ENCODE measurements at places on chromosomes 16 and 17.

- DNase-seq = peak; percentile 56
Measured at GRCh38 chr17:50872710-50873424, 6.7 kb upstream of the TOB1 start.

DNA sequence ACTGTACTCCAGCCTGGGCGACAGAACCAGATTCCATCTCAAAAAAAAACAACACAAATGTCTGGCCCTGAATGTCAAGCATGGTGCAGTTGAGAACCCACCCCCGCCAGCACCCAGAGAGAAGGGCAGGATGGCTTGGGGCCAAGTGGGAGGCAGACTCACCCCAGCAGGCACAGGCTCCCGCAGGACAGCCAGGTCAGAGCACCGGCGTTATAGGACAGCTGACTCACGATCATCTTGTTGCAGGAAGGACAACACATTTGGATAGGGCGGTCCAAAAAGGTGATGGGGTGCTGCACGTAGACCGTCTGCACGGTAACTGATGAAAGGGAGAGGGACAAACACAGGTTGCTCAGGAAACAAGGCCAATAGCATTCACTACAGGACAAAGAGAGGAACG is 33.3 kb downstream of the LITAF start:
- no peak for DNase-seq

DNA sequence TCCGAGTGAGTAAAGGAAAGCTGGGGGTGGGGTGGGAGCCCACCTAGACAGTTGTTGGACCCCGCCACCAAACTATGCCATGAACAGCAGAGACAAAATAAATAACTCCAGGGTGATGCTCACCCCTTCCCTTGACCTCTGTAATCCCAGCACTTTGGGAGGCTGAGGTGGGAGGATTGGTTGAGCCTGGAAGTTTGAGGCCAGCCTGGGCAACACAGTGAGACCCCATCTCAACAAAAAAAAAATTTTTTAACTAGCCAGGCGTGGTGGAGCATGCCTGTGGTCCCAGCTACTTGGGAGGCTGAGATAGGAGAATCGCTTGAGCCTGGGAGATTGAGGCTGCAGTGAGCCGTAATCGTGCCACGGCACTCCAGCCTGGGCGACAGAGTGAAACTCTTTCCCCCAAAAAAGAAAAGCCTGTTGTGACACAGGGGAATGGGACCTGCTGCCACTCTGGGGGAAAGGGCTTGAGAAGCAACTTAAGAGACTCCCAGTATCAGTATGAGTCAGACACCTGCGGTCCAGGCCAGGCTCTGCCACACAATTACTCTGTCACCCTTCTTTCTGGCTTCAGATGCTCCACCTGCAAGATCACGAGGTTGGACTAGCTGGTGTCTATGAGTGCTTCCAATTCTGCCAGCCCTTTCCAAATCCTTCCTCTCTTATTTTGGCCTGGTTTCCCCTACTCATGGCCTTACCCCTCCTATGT is 5.0 kb downstream of the SGCA start:
- DNase-seq = no peak

- DNase-seq = no peak
Measured at GRCh38 chr16:86671486-86672178, 93.3 kb downstream of the FOXL1 start.

GRCh38 chr16:27325736-27326135 is 12.0 kb downstream of the IL4R start:
- DNase-seq = no peak

DNA sequence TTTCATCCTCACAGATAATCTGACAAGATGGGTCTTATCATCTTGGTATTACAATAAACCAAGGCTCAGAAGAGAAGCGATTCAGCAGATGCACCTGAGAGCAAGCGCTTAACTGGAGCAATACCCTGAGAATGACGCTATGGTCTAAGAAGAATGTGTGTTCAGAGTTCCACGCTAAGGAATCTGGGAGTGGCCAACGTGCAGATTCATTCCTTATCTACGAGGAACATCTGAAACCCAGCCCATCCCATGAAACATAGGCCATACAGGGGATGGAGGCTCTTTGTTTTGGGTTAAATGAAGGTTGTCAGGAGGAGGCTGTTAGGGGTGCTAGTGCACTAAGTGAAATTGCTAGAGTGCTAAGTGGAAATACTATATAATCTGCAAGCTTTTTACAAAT is 28.5 kb upstream of the KDM8 start:
- DNase-seq = peak; percentile 80

- DNase-seq = no peak
Measured at GRCh38 chr16:73040136-73040535, 7.8 kb downstream of the ZFHX3 start.

DNA sequence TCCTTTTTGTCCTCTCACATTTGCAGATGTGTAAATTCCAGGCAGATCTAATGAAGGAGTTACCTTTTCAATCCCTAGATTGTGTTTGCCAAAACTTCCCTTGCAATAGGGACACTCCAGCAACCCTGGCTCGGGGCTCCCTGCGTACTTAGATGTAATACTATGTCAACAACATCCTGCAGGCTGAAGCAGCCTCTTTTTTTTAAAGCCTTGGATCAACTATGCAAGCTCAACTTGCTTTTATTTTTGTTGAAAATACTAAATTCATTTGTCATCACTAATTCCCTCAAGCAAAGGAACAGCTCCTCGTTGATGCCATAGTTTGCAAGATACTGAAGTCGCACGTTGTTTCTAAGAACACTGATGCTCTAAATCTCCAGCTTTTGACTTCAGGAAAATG is 59.1 kb downstream of the GRIN2A start:
- DNase-seq = peak; percentile 45

DNA sequence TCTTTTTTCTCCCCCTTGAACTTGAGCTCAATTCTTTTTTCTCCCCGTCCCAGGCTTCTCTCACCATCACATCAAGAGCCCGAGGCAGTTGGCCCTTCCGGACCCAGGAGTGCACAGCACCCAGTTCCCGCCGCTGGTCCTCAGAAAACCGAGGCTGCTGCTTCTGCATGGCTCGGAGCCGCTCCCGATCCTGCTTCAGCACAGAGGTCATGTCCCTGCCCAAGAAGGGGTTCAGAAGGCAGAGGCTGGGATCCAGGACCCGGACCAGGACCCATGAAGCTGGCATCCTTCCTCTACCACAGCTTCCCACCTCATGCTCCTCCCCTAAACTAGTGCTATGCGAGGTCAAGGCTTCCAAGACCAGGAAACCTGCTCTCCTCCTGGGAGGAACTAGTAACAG is 10.5 kb downstream of the PER1 start:
- DNase-seq = no peak

- no peak for DNase-seq
Measured at GRCh38 chr16:68875871-68876270, 32.5 kb downstream of the TANGO6 start.

- no peak for DNase-seq
Measured at GRCh38 chr16:74372369-74372768, 3.7 kb upstream of the NPIPB15 start.

DNA sequence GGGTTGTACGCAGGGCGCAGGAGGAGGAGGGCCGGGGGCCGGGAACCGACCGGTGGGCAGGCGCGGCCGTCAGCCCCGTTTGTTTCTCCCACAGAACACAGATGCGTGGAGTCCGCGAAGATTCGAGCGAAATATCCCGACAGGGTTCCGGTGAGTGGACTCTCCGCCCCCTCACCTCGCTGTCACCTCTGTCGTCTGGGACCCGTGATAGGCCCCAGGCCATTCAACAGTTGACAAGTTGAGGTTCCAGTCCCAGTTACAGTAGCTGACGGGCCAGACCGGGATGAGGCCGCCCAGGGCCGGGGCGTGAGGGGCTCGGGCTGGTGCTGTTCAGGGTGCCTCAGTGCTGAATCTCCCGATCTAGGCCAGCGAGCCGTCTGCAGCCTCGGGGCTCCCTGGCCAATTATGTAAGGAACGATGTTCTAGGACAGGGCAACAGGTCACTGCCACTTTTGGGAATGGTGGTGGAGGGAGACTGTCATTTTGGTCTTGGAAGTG is 628 bp downstream of the GABARAPL2 start:
- no peak for DNase-seq

- no peak for DNase-seq
Measured at GRCh38 chr17:9144502-9145249, 123.4 kb downstream of the NTN1 start.

DNA sequence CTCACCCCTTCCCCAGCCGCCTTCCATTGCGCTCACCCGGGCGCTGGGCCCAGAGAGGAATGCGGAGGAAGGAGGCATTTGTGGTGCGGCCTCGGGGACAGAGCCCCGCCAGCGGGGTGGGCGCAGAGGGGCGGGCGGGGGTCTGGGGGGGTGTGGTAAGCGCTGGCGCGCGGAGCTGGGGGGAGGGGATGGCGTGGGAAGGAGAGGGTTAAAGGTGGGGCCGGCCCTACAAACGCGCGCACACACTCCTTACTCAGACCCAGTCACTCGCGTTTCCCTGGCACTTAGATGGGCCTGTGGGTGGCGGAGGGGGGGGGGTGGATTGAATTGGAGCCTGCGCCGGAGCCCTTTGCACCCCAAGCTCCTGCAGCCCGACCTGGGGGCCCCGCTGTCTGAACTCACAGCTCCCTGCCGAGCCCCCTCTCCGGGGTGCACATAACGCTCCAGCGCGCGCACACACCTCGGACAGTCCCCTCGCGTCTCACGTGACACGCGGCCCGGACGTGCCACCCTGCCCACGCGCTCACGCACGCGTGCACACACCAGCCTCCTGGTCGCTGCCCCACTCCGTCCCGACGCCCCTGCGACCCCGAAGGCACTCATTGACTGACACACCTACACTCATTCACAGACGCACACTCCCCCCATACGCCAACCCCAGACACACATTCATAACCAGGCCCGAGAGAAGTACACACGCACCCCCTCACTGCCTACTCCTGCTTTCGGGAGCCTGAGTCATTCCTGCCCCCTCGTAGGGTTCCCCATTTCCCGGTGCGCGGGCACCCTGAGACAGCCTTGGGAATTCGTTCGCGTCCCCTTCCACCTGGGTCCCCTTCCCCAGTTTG is 844 bp downstream of the TBKBP1 start:
- peak; percentile 28 for DNase-seq

DNA sequence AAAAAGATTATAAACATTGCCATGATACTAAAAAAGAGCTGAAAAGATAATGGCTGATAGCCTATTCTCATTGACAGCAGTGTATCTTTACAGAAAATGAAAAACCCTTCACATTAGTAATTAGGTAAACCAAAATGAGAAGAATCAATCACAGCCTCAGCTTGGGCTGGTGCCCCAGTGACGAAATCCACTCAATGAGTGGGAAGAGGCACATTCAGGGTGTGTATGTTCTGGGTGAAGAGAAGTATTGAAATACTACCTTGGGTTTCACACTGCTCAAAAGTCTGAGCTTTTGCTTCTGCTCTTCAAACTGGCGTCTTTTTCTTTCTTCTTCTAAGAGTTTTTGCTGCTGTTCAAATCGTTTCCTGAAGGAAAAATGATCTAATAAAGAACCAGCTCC is 24.2 kb downstream of the SYNRG start:
- DNase-seq = no peak

DNA sequence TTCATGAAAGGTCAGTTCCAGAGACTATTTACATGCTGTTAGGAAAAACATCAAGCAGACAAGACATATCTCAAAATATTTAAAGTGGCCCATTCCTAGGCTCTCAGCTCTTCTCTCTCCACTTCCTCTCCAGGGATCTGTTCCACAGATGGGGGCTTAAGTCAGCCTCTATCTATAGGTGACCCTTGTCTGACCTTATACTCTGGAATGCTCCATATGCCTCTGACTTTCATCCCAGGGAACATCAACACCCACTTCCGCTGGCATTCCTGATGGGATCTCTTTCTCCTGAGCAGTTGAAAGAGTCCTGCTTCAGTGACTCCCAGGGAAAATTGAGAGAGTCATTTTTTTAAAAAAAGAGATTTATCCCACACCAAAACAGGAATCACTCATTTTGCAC is 11.5 kb upstream of the WIPI1 start:
- no peak for DNase-seq

- no peak for DNase-seq
Measured at GRCh38 chr17:48456589-48456988, 26.6 kb upstream of the SKAP1 start.

- no peak for DNase-seq
Measured at GRCh38 chr17:61208301-61209105, 191.1 kb upstream of the TBX2 start.

GRCh38 chr17:75476271-75476671 is 19.8 kb downstream of the TMEM94 start:
- DNase-seq = peak; percentile 29

DNA sequence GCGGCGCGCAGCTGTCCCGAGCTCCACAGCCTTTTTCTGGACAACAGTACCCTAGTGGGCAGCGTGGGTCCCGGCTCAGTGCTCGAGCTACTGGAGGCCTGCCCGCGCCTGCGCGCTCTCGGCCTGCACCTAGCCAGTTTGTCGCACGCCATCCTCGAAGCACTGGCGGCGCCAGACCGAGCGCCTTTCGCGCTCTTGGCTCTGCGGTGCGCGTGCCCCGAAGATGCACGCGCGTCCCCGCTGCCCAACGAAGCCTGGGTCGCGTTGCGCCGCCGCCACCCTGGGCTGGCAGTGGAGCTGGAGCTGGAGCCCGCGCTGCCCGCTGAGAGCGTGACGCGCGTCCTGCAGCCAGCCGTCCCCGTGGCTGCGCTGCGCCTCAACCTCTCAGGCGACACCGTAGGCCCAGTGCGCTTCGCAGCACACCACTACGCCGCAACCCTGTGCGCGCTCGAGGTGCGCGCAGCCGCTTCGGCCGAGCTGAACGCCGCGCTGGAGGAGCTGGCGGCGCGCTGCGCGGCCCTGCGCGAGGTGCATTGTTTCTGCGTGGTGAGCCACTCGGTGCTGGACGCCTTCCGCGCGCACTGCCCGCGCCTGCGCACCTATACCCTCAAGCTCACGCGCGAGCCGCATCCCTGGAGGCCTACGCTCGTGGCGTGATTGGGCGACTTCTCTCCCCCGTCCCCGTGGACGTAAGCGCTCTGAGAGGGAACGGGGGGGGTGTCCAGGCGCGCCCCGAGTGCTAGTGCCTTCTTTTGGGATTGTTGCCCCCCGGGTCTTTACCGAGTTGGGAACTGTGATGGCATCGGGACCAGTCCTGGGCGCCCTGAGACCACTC is 1.2 kb upstream of the HSF4 start:
- DNase-seq = peak; percentile 34

GRCh38 chr17:76830987-76831715 is 37.1 kb upstream of the MGAT5B start:
- DNase-seq = no peak

GRCh38 chr17:77410470-77410869 is 269.7 kb downstream of the SEC14L1 start:
- DNase-seq = no peak

GRCh38 chr17:11324846-11325420 is 83.9 kb downstream of the SHISA6 start:
- DNase-seq = no peak

DNA sequence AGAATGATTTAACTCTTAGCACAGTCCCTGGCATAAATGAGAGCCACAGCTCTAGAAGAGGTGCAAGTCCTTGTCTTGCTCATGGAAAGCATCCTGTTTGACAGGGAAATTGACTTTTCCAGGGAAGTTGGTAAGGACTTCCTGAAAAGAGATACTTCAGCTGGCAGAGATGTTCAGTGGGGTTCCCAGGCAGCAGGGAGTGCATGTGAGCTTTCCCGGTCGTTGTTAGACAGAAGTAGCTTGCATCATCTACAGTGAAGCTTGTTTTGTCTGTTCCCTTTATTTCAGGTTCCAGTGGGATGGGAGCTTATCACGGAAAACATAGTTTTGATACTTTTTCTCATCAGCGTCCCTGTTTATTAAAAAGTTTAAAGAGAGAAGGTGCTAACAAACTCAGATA is 22.9 kb downstream of the ALDH3A2 start:
- DNase-seq = no peak

All from astrocyte (in vitro differentiated cells and primary cell).